Stimulated activated CD8-positive, alpha-beta memory T cell treated with anti-CD3 and anti-CD28 coated beads, Interleukin-4, amount 100 ng/mL, for 1 hour (primary cell): ENCODE measurements at places on chromosomes 4 and X.

GRCh38 chrX:124413244-124413643 is 66.9 kb downstream of the SH2D1A start:
- DNase-seq, result no peak

GRCh38 chr4:102392033-102392744 is 46.9 kb upstream of the SLC39A8 start:
- DNase-seq, result no peak

- no peak for DNase-seq
Observed at GRCh38 chr4:96120206-96120605, 280.3 kb downstream of the PDHA2 start.

GRCh38 chrX:31872007-31872406 is 800.2 kb upstream of the FTHL17 start:
- DNase-seq, result no peak

DNA sequence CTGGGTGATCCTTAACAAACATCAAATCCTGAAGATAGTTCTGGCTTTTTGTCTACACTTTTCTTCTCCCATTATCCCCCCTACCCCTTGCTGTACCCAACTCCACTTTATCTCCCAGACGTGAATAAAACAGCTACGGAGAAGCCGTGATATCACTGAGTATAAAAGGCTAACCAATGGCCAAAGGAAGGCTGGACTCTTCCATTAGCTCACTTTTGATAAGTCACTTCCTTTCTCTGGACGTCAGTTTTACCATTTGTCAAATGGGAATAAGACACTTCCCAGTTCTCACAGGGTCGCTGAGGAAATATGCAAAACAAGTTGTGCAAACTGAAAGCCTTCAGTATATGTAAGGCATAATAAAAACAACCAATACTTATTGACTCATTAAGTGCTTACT is 38.6 kb upstream of the EDA2R start:
- no peak for DNase-seq

- no peak for DNase-seq
Observed at GRCh38 chrX:153521034-153521433, 3.6 kb downstream of the ATP2B3 start.

DNA sequence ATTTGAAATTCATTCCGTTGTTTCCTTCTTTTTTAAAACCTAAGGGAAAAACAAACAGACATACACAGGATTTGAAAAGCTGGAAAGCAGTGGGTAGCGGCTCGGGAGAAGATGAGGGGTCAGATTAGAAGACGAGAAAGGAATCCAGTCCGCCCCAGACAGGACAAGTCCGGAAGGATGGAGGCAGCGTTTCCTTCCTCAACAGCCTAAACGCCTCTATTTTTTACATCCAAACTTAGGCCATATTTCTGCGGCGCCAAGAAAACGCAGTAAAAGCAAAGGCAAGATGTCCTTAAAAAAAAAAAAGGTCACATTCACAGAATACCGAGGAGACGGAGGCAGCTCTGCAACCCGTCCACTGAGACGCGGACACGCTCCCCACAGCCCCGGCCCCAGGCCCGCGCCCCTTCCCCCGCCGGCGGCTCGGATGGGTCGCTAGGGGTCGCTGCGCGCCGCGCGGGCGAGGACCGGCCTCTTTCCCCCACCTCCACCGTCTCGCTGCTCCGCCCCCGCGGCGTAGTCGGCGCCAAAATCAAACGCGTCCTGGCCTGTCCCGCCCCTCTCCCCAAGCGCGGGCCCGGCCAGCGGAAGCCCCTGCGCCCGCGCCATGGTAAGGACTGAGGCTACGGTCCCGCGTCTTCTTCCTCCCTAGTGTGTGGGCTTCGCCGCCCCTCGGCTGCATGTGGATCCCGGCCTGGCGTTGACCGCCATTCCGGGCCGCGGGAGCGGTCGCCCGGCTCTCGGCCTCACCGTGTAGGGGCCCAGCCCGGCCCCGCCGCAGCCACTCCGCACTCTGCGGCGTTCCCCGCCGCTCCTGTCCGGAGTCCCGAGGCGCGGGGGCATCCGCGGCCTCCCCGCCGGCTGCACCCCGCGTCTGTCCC is at the start of gene MND1:
MND1 (plus strand) TSS at position 558 of the 881 bp plus-strand sequence; CDS start at position 608, 50 bp downstream.
- DNase-seq, result peak; percentile 84

DNA sequence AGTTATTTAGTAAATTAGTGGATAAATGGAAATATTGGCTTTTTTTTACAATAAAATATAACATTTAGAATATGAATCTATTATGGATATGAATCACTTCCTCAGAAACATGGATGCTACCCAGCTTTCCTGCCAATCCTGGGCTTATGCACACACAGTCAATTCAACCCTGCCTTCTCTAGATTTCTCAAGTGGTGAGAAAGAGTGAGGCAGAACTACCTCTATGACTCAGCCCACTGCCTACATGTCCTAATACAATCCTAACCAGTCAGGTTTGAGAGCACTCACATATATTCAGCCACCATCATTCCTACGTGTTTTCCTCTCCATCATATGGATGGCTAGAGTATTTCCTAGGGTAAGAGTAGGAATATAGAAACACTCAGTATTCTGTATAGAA is 91.1 kb upstream of the ANKRD50 start:
- DNase-seq, result no peak

- no peak for DNase-seq
Observed at GRCh38 chr4:141788169-141788915, 152.0 kb downstream of the IL15 start.

DNA sequence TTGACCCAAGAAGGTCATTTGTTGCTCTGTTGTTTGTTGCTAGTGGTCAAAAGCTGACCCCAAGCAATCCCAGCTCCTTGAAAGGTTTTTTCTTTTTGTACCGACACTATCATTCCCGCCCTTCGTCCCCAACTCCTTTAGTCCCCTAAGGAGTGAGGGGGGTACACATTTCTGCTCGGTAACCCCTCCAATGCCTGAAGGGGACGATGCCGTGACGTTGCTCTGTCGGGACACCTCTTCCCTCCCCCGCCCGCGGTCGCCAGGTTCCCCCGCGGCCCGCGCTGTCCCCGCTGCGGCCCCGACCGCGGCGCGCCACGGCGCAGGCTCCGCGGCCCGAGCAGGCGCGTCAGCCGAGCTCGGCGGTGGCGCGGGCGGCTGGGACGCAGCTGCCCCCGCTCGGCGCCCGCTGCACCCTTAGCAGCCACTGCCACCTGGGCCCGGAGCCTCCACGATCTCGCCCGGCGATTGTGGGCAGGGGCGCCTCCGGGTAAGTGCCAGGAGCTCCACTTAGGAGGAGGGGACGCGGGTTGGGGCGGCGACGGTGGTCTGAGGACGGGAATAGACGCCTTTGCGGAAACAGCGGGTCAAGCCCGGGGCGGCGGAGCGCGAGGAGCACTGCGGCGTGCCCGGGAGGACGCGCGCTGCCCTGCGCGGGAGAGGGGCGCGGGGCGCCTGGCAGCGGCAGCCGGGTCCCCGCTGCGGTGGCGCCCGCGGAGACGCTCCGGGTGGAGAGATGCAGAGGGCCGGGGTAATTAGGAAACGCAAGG is at the start of gene GLRB:
GLRB (plus strand) TSS at position 340 of the 767 bp plus-strand sequence. CDS start 1,875 bp downstream, outside the sequence.
- no peak for DNase-seq

DNA sequence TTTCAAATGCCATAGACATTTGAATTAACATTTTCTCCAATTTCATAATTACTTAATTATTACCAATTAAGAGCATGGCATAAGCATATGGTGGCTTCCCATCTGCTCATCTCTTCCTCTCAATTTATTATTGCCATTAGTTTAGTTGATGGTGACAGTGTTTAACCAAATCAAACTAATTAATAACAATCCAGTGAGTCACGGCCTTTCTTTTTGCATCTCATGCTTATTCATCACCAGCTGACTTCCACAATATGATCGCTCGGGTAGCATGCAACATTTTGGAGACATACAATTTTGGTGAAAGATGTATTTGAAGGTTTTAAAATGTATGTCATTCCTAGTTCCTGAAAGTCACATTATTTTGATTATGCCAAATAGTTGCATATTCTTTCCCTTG is 172.8 kb upstream of the TACR3 start:
- no peak for DNase-seq

DNA sequence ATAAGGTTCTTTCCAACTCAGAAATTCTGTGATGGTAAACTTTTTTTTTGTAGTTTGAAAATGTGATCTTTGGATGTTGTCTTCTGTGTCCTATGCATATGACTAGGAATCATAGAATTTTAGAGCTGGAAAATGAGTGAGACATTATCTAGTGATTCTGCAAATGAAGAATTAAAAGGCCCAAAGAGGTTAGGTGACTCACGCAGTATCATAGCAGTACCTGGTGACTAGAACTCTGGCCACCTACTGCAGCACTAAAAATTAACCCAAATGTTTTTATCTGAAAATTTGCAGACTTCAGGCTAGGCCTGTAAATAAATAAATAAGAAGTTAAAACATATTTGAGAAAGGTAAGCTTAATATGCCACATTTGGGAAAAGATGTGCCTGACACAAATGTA is 52.8 kb downstream of the NFKB1 start:
- DNase-seq, result no peak

DNA sequence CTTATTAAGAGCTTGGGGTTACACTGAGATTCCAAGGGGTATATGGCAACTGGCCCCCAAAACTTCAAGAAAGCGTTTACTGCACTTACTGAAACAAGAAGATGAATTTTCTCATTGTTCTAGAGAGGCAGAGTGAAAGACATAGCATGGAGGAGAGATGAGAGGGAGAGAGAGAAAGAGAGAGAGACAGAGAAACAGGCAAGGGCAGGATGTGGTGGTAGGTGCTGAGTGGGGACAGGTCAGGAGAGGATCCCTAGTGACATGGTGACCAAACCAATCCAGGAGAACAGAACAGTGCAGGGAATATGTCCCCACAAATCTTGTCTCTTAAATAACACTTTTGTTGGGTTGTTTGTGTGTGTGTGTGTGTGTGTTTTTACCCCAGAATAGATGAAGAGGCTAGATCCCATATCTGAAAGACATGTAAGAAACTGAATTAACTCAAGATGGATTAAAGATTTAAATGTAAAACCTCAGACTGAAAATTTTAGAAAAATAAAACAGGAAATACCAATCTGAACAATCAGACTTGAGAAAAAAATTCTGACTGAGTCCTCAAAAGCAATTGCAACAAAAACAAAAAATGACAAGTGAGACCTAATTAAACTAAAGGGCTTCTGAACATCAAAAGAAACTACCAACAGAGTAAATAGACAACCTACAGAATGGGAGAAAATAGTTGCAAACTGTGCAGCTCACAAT is 202.2 kb downstream of the QDPR start:
- DNase-seq, result no peak

- no peak for DNase-seq
Observed at GRCh38 chr4:88320780-88321373, 36.5 kb upstream of the PPM1K start.

DNA sequence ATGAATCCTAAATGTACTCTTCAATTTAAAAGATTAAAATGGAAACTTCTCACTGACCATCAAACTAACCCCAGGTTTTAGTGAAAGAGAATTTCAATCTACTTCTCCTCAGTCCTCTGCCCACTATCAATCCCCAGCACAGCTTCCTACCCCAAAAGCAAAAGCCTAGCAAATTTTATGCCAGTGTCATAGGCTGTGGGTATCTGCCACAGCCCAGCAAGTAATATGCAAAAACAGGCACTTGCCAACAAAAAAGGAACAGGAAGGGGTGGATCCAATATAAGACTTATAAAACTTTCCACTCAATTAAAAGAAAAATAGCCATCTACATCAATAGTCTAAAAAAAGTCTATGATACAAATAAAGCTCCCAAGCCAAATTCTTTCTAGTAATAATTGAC is 22.3 kb downstream of the CAMK2D start:
- no peak for DNase-seq

GRCh38 chr4:38804654-38805295 is at the start of gene TLR1:
Gene TLR1 (minus strand): TSS chr4:38804791. CDS start chr4:38798831, 5,960 bp downstream.
- DNase-seq, result no peak

- DNase-seq, result no peak
Observed at GRCh38 chrX:41144873-41145272, 59.6 kb downstream of the USP9X start.

DNA sequence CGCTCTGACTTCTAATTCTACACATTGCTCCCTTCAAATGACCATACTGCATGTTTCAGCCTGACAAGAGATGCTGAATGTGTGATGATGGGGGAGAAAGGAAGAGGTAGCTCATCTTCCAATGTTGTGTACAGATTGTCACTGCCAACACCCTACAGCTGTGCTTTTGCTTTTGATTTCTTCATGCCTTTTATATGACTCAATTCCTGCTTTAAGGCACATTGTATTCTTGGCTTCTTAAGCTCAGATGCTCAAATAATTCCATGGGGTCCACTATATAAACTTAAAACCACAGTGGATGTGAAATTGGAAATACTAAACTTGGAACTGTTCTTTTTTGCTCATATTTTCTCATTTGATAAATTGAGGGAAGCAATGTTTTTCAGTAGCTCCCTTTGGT is 183.2 kb upstream of the WDFY3 start:
- no peak for DNase-seq

- DNase-seq, result no peak
Observed at GRCh38 chr4:146132445-146132844, 43.1 kb upstream of the LSM6 start.

DNA sequence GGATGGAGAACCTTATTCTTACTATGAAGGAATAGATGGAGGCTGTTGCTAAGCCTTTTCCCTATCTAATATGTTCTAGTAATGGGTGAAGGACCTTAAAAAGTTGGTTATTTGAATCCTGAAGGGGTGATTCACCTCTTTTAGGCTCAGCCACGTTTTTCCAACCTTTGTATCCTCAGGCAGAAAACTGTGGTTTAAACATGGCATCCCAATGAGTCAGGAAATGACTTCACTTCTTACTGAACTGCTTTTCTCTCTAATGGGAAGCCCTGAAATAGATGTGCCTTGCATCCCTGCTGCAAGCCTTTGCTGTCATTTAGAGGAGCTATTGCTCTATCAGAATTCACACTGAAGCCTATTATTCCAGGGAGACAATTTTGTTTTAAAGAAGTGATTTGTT is 191.0 kb upstream of the ARX start:
- no peak for DNase-seq

DNA sequence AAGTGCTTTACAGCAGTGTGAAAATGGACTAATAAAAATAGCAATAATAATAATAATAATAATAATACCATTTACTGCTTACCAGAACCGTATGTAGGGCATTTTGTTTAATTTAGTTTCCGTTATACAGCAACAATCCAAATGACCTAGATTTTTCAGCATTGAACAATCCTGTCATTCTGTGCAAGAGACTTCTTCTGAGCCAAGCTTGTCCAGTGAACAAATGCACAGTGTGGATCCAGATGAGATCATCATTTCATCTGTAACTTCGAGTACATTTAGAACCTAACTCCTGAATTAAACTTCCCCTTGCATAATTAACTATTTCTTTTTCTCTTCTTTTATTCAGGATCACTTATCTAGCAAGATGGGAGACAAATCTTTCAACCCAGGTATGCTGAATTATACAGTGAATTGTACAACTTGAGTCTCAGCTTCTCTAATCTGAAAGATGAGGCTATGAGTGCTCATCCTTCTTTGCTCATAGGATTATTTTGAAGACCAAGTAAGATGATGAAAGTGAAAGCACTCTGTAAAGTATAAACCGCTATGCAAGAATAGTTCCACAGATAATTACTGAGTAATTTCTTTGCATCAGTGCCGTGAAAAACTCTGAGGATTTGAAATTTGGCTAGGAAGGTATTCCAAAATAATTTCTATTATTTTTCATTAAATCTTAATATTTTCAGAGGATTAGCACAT is 6.6 kb downstream of the CLNK start:
- no peak for DNase-seq

- DNase-seq, result no peak
Observed at GRCh38 chrX:68852046-68852445, 23.2 kb downstream of the EFNB1 start.

GRCh38 chr4:41329361-41329760 is 72.6 kb downstream of the UCHL1 start:
- DNase-seq, result no peak

GRCh38 chrX:96445531-96446065 is 239.0 kb upstream of the DIAPH2 start:
- no peak for DNase-seq
